ENCODE measurements at places on chromosomes 6 and 20. TPM values are rescaled to one million over a fixed set of nuclear protein-coding genes. Genes with fewer than 3 reads are reported as not detected.

The TCP1 gene
- total RNA-seq: 155 TPM

The ERVFRD-1 gene
- 0.14 TPM for total RNA-seq

DNA sequence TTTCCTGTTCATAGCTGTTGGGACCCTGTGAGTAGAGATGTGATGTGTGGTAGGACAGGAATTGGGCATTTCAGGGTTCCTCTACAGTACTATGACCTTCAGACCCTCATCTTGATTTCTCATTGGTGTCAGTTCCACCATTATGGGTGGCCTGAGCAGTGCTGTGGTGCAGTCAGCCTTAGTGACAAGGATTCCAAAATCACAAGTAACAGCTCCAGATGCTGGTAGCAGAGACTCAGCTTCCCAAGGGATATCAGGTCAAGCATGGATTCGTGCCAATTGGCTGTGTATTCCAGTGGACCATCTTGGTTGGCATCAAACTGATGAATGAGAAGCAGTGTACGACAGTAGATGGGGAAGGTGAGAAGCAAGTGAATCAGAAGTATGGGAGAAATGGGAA, 3.8 kb downstream of the SMIM26 start:
- no peak for DNase-seq

DNA sequence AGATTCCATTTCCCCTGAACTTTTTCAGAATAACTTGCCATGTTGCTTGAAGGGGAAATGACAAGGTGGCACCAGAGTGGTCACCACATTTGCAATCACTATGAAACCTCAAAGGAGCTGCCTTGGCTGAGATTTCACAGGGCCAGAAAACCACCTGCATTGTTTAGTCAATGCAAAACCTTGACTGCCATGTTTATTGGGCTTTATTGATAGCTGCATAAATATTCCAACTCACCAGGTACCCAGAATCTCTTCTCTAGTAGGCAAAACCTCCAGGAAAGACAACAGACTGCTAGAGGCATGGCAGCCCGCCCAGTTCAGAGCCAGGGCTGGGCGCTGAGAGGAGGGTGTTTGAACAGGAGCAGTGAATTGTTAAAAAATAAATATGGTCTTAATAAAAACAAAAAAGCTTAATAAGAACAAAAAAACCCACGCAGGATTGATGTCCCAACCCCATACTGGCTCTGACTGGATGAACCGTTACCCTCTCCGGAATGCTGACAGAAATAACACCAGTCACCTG, 375.6 kb downstream of the ZFAND3 start:
- DNase-seq: no peak

GRCh38 chr20:479487-479886, 17.2 kb upstream of the TBC1D20 start:
- no peak for DNase-seq

GRCh38 chr6:78511009-78511408, 356.3 kb upstream of the IRAK1BP1 start:
- DNase-seq: no peak

- no peak for DNase-seq
Measured at GRCh38 chr6:137867685-137868509, 838 bp downstream of the TNFAIP3 start.

GRCh38 chr6:160430751-160431150, 82.6 kb downstream of the SLC22A3 start:
- no peak for DNase-seq

DNA sequence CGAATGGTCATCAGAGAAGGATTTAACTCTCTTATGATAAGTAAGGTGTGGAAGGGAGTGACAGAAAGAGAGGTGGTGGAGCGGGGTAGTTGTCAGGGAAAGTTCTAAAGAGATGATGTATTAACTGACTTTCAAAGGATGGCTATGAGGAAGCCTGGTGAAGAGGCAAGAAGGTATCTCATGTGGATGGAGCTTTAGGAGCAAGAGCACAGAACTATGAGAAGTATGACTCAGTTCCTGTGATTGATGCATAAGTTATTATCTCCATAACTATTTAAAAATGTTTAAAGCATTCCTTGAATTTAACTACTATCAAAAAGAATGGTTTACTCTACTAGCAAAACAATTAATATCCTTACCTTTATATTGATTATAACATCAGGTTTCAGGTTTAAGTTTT, 28.8 kb downstream of the AK9 start:
- no peak for DNase-seq

The C20orf202 gene
- 0.42 TPM for total RNA-seq

GRCh38 chr6:7846966-7847818, 63.4 kb downstream of the TXNDC5 start:
- DNase-seq: no peak

GRCh38 chr6:144036835-144037195, 28.8 kb upstream of the PLAGL1 start:
- no peak for DNase-seq

DNA sequence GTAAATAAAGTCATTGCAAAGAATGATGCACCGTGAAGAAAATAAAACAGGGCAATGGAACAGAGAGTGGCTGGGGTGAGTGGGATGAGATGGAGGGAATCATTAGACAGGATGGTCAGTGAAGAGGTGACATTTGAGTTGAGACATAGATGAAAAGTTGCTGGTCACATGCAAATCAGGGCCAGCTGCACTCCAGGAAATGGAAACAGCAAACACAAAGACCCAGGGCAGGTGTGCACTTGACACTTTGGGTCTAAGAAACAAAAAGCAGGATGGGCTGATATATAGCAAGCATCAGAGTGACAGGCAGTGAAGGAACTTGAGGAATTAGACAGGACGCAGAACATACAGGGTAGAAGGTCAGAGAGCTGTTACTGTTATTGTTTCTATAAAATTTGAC, 171.5 kb upstream of the RIPOR2 start:
- DNase-seq: no peak

The ASXL1 gene
- 61.3 TPM for total RNA-seq

DNA sequence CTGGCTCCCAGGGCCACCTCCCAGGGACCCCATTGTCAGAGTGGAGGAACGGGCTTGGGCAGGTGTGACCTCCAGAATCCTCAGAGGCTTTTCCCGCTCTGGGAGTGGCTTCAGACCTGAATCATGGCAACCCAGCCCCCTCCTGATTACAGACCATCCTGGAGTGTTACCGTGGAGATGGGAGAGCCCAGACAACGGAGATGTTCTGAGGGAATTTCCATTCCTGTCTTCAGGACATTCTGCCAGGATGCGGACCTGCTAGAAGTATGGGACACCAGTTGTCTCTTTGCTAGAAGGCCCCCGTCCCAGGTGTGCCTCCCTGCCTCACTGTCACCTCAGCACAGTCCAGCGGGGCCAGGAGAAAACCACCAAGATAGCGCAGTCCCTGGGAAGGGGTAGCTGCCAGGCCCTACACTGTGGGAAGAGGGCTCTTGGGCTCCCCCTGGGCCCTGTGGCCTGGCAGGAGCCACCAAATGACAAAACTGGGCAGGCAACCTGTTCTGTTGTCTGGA, 109.9 kb downstream of the PSMB1 start:
- DNase-seq: no peak

The IRF4 gene
- 1.2 TPM for total RNA-seq

DNA sequence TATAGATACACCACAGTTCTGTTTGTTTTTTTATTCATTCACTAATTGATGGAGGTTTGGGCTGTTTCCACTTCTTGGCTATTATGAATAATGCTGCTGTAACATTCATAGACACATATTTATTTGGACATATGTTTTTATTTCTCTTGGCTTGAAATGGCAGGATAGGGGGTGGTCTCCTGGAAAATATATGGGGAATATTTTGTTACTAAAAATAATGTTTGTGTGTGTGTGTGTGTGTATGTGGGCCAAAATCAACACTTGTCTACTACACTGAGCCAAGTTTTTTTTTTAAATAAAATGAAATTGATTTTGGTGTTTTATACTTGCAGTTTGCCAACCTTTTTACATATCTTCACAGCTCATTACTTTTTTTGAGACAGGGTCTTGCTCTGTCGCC, 264.4 kb upstream of the SULF2 start:
- no peak for DNase-seq

The HEBP2 gene
- total RNA-seq: 5.6 TPM

GRCh38 chr20:55353206-55353605, 652.1 kb downstream of the CBLN4 start:
- DNase-seq: no peak

GRCh38 chr6:37667050-37667814, 30.5 kb downstream of the MDGA1 start:
- DNase-seq: no peak

DNA sequence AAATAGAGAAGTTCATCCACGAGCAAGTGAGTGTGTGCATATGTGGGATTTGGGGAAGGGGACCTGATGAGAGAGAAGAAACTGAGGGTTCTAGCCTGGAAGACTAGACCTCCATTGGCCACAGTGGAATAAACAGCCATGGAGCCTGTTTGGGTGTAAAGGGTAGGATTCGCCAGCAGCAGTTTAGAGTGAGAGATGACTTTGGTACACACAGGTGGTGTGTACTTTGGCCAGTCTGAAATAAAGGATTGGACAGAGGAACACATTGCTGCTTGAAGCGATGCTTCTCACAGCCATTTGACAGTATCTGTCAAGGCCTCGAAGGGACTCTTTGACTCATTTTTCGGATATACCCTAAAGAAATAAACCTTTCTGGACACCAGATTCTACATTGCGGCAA, 29.2 kb downstream of the PLEKHG1 start:
- DNase-seq: no peak

DNA sequence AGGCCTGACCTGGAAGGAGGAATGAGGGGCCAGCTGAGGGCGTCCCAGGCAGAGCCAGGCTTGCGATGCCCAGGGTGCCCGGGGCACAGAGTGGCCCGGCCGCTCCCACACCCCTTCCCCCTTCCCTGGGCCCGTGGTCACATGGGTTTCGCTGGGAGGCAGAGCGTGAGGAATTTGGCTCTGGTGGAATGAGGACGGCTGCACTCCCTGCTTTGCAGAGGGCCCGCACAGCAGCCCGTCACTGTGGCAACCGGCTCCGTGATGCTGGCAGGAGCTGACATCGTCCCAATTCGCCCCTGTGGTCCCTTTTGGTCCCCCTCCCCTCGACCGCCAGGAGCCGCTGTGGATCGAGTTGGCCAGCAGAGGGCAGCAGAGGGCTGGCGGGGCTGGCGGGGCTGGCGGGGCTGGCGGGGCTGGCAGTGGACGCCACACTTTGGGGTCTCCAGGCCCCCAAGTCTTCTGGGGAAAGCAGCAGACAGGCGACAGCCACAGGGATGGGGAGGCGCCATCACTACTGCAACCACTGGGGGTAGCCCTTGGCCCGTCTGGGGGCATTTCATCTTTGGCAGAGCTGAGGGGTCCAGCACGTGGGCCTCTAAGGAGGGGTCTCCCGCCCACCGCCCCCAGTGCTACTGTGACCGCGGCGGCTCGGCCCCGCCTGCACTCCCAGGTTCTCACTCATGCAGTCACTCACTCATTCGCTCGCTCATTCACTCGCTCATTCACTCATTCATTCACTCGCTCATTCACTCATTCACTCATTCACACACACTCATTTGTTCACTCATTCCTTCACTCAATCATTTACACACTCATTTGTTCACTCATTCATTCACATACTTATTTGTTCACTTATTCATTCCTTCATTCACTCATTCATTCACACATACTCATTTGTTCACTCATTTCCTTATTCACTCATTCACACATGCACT, 49.7 kb upstream of the BHLHE23 start:
- DNase-seq: no peak

DNA sequence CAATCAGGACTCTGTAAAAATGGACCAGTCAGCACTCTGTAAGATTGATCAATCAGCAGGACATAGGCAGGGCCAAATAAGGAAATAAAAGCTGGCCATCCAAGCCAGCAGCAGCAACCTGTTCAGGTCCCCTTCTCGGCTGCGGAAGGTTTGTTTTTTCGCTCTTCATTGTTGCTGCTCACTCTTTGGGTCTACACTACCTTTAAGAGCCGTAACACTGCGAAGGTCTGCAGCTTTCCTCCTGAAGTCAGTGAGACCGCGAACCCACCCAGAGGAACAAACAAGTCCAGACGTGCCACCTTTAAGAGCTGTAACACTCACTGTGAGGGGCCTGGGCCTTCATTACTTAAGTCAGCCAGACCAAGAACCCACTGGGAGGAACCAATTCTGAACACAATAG, 223.2 kb upstream of the EXOC2 start:
- peak; percentile 1 for DNase-seq

- no peak for DNase-seq
Measured at GRCh38 chr6:35558571-35558970, 45.9 kb upstream of the TULP1 start.

GRCh38 chr6:11341867-11342266, 109.4 kb upstream of the NEDD9 start:
- DNase-seq: no peak

- no peak for DNase-seq
Measured at GRCh38 chr20:10357974-10358373, 76.0 kb downstream of the MKKS start.

DNA sequence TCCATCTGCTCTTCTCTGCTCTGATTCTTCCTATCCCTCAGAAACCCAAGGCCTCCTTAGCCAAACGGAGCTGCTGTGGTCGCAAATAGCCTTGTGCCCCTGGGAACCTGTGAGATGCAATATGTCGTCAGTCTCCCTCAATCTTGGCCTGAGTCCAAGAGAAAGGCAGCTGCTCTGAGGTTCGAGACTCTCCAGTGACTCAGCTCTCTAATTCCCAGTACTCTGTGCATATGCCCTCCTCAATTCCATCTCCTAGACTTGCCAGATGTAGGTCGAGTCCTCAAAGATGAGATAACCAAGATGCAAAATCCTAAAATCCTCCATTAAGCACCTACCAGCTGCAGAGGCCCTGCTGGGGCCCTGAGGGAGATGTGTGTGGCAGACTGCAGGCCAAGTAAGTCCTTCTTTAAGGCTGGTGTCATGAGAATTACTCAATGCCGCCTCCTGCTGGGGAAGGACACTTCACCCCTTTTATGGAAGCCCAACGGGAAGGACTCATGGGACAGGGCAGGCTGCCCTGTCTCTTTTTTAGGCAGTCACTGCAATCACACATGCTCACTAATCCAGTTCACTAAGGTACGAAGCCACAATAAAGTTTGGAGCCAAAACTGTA, 28.5 kb downstream of the C6orf15 start:
- DNase-seq: no peak

DNA sequence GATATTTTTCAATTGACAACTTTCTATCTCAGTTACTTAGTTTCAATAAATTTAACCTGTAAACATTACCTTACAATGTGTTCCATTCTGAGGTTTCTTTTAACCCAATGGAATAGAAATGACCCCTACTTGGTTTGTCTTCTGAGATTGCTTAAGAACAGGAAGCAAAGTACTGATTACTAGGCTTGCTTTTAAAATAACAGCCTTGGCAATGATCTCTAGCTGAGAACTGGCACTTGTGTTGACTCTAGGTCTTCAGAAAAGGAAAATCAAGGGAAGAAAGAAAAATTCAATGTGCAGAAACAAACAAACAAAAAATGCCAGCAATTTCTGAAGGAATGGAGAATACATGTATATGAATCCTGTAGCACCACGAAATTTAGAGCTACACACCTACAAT, 66.1 kb downstream of the SYNE1 start:
- no peak for DNase-seq

GRCh38 chr20:4011226-4011975, 4.0 kb downstream of the RNF24 start:
- no peak for DNase-seq

The KHDC1L gene
- not detected for total RNA-seq

- no peak for DNase-seq
Measured at GRCh38 chr6:16450821-16451220, 212.4 kb downstream of the GMPR start.

GRCh38 chr20:32522776-32523612, 62.1 kb downstream of the NOL4L start:
- no peak for DNase-seq

Measured in liver (tissue), 10 donors.